ENCODE measurements at places on chromosomes 3 and 15. TPM values are rescaled to one million over a fixed set of nuclear protein-coding genes. Genes with fewer than 3 reads are reported as not detected.

PDE12 gene
- polyA plus RNA-seq: 14.5 TPM

CAMP gene
- 0.79 TPM for polyA plus RNA-seq

CIAO2A gene
- polyA plus RNA-seq: 94.9 TPM

HOMER2 gene
- 33.5 TPM for polyA plus RNA-seq

DNA sequence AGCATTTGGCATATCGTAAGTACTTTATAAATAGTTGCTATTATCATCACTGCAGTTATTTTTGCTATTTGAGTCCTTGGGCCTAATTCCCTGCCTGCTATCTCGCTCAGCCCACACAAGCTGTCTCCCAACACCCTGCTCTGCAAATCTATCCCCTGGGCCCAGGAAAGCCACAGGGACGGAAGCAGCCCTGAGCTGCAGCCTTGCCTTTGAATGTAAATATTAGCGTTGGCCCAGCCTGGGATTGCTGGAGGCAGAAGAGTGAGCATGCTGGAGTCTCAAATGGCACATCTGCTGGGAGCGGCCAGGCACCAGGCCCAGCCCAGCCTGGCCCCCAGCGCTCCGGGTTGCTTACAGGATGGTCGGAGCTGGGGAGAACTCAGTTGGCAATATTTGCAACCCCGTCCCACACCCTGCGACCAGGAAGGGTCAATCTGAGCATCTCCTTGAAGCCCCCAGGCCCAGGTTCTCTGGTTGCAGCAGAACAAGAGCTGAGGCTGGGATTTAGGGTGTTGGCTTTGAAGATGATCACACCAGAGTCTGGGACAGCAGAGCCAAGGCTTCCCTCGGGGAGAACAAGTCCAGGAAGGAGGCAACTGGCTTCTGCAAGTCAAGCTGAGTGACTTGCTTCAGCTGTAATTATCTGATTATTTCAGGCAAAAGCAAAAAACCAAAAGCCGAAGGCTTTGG, 529.6 kb downstream of the SHQ1 start:
- DNase-seq: no peak

GRCh38 chr3:194552327-194552949, 65.6 kb upstream of the ATP13A3 start:
- DNase-seq: no peak

- DNase-seq: no peak
Measured at GRCh38 chr3:160886421-160886820, 130.4 kb downstream of the PPM1L start.
